SHP77 treated with DMSO at 0.1 percent for 48 hours (cell line): ENCODE measurements at places on chromosomes 4 and X.

DNA sequence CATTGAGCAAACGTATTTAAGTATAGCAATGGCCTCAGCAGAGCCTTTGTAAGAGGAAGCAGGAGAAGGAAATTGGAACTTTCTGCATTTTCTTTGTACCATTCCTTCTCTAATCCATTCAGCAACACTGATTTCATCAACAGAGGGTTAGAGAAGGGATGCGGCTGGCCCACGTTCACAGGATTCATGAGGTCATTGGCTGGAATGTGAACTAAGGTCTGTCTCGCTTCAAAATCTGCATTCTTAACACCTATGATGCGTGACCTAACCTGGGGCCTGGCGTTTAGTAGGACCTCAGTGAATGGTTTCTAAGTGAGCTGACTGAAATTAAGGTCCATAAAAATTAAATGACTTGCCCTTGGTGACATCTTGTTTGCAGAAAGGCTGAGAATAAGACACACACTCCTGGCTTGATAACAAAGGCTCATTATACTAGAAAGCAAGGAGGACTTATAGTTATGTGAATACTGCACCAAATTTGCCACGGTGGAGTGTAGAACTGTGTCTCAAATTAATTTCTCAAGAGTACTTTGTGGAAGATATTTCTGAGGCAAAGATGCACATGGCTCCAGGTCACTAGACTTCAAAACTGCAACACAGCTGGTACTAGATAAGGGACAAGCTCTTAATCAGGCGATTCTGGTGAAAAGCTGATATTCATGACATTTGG lies 25.4 kb downstream of the FGFBP1 start:
- DNase-seq = no peak

DNA sequence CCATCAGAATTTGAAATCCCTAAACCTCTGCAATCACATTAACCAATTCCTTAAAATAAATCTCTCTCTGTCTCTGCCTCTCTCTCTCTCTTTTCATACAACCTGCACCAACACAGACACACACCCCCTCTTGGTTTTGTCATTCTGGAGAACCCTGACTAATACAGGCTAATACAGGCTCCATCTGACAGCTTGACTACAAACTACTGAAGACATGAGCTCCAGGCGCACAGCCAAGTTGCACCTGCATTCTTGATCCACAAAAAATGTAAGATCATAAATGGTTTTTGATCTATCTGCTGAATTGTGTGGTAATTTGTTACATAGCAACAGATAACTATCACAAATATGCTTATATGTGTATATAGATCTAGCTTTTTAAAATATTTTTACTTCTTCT lies 2414.2 kb downstream of the PCDH7 start:
- no peak for DNase-seq

DNA sequence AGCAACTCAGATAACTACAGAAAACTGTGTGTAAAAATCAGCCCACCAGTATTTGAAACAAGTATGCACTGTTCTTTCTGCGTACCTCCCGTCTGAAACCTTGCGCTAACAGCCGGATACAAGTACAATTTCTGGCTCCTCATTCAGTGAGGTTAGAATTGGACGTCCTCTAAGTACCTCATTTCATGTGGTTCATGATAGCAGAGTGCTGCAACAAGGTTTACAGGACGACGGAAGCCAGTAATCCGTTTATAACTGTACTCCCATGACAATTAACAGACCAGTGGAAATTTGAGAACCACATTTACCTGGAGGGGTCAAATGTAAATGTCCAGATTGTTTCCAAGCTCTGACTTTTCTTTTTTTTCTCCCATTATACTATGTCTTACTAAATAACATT lies 52.9 kb upstream of the TENM3 start:
- no peak for DNase-seq

- DNase-seq = no peak
These were observed 2.9 kb downstream of the DOK7 start for GRCh38 chr4:3465698-3466671.
